ENCODE measurements at places on chromosomes 4 and X.

DNA sequence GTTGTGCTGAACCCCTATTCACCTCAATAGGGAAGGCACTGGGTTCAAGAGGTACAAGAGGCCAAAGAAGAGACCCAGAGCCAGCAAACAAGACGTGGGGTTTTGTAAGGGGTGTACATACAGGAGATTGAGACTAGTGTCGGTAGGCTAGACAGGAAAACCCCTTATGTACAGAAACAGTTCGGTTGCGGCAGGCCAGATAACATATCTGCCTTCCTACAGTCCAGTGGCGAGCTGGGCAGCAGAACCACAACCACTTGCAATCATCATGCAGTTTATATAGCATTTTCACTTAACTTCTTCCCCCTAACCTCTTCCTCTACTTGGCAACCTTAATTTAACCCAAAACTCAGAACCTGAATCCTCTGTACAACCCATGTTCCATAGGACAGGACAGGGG is 422.2 kb downstream of the PDHA2 start:
- DNase-seq, result no peak

DNA sequence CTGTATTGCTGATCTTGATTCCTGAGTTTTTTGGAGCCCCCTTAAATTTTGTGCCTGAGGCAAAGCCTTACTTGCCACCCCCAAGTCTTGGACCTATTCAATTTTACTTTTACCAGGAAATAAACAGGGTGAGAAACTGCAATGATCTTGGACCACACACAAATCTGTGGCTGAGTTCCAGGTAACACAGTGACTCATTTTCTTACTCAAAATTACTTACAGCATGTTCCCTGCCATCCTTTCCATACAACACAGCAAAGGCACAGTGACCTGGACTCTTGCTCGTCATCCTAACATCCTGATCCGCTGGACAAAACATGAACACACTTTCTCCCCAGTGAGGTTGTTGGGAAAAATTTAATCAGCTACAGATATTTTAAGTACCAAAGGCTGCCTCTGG is 60.7 kb upstream of the S100G start:
- DNase-seq, result no peak

- DNase-seq, result no peak
Measured at GRCh38 chr4:81258841-81259550, 44.0 kb upstream of the PRKG2 start.

- no peak for DNase-seq
Measured at GRCh38 chr4:153506341-153507309, 40.5 kb downstream of the TMEM131L start.

- no peak for DNase-seq
Measured at GRCh38 chr4:158015241-158015640, 157.6 kb downstream of the GASK1B start.

GRCh38 chr4:75786938-75787337 is 62.6 kb downstream of the USO1 start:
- DNase-seq, result no peak

- no peak for DNase-seq
Measured at GRCh38 chrX:14064626-14065432, 35.1 kb upstream of the GEMIN8 start.

GRCh38 chr4:54073271-54073880 is 9.0 kb upstream of the CHIC2 start:
- no peak for DNase-seq

- no peak for DNase-seq
Measured at GRCh38 chr4:100169491-100170485, 20.5 kb downstream of the DDIT4L start.

DNA sequence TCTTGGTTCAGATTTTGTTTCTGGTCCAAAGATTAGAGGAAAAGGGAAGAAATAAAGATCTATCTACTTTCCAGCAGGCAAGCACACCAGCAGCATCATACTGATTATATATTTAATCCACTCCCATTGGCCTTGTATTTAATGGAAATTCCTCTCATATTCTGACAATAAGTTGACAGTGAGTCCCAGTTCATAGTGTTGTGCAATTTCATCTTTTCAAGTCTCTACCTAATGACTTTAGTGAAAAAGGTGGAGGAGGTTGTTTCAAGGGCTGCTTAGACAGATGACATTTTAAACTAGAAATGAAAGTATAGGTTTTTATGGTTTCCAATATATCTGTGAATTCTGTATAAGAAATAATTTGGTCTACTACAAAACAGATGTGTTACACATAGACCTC is 298.6 kb downstream of the PABPC4L start:
- DNase-seq, result no peak

- no peak for DNase-seq
Measured at GRCh38 chrX:113391875-113392274, 551.2 kb upstream of the AMOT start.

DNA sequence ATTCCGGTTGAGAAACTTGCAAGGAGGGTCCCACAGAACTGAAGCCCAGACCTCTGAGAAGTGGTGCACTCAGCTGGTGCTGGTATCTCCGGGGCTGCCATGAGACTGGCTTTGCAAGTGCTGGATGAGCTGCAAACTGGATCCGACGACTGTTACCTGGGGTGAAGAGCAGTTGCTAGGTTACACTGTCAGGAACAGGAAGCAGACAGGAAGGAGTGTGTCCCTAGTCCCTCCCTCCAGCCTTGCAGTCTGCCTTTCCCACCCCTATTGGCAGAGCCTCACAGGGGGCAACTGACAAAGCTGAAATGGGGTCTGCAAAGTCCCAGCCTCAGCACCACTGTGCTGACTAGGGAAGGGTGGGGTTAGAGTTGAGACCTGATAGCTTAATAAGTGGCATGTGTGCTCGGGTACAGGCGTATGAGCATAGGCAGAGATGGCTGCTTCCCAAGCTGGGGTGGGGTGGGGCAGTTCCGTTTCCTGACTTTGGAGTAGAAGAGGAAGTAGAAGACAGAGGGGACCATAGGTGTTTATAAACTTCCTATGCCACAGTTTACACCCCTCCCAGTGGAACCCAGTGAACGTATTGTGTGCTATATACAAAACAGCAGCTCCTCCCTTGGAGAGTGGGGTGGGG is 18.0 kb downstream of the PPEF1 start:
- DNase-seq, result no peak

DNA sequence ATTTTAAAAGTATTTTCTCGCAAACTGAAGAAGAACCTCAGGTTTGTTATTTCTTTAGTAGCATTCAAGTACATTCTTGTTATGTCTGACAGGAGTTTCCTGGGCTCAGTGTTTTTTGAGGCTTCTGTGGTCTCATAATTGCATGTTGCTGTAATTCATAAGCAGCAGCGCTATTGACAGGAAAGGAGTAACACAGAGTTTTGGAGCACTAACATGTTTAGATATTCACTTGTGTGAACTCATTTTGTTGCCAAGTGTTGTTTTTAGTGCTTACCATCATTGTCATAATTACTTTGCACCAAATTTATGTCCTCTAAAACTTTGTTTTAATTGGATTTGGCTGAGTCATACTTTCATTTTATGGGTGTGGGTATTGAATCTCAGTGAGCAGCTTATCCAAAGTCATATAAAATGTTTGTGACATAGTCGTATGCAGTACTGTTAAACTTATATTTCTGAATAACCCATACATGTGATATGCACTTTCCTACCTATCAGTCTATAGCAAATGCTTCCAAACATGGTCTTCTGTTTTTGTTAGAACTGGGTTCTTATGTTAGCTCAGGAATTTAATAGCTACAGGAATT is 358.7 kb upstream of the CTSO start:
- no peak for DNase-seq

GRCh38 chrX:27917713-27918500 is 63.3 kb downstream of the DCAF8L1 start:
- DNase-seq, result no peak

DNA sequence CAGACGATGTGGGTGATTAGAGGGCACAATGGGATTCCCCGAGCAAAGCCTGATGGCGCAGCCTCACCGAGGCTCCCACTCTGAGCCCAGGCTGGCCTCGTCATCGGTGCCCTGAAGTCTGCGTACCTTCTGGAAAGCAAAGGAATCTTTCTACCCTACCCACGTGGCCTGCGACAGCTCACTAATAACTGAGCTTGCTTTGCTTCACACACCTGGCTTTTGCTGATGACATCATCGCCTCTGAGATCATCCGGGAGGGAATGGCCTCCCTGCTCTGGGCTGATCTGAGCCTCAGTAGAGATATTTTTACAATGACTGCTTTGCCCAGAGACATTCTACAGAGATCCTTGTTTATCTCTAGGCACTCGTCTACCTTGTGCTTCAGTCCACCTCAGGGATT is 45.4 kb upstream of the PDLIM3 start:
- no peak for DNase-seq

DNA sequence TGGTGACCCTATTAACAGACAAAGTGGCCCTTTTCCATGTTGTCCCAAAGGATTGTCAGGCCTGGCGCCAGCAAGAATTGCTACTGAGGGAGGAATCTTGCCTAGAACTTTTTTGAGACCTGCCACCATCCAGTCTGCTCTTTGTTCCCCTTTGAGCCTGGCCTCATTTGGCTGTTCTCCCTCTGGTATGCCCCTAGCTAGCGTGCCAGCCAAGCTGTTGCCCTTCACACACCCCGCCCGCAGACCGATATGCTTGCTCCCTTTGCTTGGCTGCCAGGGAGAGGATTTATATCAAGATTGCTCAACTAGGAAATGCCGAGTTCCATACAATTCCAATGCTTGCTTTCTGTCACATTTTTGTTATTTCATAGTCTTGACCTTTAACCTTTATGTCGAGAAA is 24.4 kb downstream of the IGSF1 start:
- DNase-seq, result no peak

DNA sequence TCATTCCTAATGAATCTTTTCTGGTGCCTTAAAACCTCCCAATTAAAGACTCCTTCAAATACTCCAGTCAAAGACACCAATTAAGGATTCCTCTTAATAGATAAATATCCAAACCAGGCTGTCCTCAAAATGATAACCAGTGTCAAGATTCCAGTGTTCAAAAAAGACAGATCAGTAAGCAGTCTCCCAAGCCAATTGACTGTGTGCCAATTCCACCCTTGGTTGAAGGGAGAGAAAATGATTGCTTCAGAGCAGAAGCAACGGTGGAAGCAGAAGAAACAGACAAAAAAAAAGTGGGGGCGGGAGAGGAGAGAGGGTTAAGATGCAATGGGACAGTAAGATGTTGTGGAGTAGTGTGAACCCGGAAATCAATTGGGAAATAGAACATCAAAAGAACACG is 216.0 kb upstream of the FTHL17 start:
- no peak for DNase-seq

DNA sequence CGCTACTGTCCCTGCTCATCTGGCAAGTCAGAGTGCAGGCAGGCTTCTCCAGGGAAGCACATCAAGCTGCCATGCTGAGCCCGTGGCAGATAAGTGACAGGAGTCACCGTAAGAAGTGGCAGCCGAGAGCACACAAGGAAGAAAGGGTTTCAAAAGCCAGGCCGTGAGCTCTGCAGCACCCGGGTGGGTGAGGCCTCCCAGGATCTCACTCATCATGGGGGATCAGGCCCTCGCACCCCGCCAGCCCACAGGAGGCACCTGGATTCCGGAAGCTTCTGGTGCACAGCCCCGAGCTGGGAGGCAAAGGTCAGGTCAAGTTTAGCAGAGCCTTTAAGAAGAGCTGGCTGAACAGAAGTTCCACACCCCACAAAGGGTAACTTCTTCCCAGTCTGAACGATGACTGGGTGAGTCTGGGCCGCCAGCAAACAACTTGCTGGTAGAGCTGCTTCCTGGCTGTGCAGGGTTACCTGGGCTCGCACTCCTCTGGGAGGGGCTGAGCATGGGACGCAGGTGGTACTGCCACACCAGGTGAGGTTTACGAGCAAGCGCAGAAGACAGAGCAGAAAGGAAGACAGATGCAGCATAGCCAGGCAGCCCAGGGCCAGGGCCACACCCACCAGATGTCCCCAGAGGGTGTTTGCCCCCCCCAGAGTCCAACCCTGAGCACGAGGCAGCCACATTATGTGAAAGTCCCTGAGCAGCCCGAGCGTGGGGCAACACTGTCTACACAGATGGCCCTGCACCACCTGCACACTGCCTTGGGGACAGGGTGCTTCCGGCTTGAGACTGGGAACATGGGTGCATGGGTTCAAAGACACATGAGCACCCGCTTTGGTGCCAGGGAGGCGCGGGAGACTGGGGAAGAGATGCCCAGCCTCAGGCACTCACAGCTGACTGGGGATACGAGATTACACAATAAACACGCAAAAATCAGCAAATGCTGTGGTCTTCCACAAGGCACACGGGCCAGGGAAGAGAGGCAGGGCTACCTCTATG is 7.7 kb downstream of the CCNQ start:
- DNase-seq, result no peak

DNA sequence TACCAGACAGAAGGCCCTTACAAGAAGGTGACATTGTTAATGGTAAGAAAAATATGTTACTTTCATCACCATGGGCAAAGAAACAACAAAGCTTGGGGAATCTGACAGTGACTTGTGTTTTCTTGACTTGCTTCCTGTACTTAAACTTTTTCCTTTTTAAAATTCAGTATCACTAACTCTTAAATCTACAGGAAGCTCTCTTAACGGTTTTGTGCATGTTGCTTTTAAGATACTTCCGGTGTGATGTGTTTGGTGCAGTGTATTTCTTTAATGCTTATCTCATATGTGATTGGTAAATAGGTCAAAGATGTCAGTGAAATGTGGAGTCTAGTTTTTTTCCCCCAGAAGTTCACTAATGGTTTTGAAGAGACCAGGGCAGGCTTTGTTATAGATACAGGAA is 45.2 kb downstream of the ADH5 start:
- no peak for DNase-seq

GRCh38 chr4:18735740-18736268 is 714.2 kb upstream of the LCORL start:
- DNase-seq, result no peak

GRCh38 chrX:131633285-131633917 is 89.5 kb downstream of the OR13H1 start:
- no peak for DNase-seq

DNA sequence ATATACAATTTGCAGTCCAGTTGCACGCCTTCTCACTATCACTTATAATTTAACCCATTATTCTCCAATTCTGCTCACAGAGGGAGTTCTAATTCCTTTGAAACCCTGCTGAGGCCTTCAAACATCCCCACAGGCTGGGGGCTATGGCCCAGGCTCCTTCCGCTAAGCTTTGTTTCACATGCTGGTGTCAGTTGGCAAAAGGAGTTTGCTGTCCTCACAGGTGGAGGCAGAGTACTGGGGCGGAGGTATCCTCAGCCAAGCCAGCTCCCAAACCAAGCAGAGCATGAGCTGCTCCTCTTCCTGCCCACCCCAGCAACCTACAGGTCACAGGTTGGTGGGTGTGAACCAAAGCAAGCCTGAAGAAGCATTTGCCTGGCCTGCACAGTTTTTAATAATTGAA is 21.5 kb downstream of the BTC start:
- no peak for DNase-seq

DNA sequence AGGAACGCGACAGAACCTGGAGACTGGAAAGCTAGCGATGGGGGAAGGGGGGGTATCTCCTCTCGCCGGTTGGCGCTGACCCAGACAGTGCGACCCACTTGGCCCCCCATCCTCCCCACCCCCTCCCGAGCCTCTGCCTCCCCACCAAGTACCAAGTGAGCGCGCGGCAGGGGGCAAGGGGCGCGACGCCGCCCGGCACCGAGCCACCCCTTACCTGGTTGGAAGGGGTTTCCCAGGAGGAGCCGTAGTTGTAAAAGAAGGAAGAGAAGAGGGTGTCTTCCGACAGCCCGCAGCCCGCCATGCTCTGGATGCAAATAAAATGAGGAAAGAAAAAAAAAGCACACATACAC is 112.2 kb downstream of the DHX15 start:
- DNase-seq, result no peak

GRCh38 chrX:138754861-138755260 is 43.3 kb upstream of the FGF13 start:
- DNase-seq, result no peak

- DNase-seq, result no peak
Measured at GRCh38 chr4:171812333-171812664, 905 bp upstream of the GALNTL6 start.

Data from stimulated activated CD8-positive, alpha-beta memory T cell treated with anti-CD3 and anti-CD28 coated beads, Interleukin-15, amount 100 ng/mL, for 24 hours (primary cell).